MCF 10A (cell line): ENCODE measurements at places on chromosomes 5 and 9. TPM values are rescaled to one million over a fixed set of nuclear protein-coding genes. Genes with fewer than 3 reads are reported as not detected.

The KCNMB1 gene
- not detected in 2 replicates for total RNA-seq

The CEP120 gene
- 49.8 and 54.5 TPM in 2 replicates for total RNA-seq

The KIF24 gene
- total RNA-seq, result 3.3 and 3.5 TPM in 2 replicates

The DMGDH gene
- 9.2 and 14.7 TPM in 2 replicates for total RNA-seq

The SLCO4C1 gene
- not detected in 2 replicates for total RNA-seq

The OR2K2 gene
- total RNA-seq, result not detected in 2 replicates

The SLC36A3 gene
- total RNA-seq, result not detected in 2 replicates

The NEUROG1 gene
- not detected in 2 replicates for total RNA-seq

The GMCL2 gene
- total RNA-seq, result not detected in 2 replicates

The DAB2 gene
- 0.68 and 2.1 TPM in 2 replicates for total RNA-seq
